ENCODE measurements at places on chromosomes 7 and 10.
A peak's percentile ranks its signal among the peaks of the same experiment; 100 is the strongest.

DNA sequence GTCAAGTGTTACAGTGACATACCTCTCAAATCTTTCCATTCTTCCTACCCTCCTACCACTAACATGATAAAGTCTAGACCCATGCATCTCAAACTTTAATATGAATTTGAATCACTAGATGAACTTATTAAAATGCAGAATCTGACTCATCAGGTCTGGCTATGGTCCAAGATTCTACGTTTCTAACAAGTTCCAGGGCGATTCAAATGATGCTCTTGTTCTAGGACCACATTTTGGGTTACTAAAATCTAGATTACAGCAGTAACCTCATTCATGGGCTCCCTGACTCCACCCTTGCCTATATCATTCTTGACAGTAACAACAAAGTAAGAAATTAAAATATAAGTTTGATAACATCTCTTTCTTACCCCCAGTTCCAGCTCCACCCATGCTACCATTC lies 124.8 kb upstream of the LSM8 start:
- no peak for DNase-seq

GRCh38 chr10:61098966-61099365 lies 155.0 kb upstream of the RHOBTB1 start:
- no peak for DNase-seq

DNA sequence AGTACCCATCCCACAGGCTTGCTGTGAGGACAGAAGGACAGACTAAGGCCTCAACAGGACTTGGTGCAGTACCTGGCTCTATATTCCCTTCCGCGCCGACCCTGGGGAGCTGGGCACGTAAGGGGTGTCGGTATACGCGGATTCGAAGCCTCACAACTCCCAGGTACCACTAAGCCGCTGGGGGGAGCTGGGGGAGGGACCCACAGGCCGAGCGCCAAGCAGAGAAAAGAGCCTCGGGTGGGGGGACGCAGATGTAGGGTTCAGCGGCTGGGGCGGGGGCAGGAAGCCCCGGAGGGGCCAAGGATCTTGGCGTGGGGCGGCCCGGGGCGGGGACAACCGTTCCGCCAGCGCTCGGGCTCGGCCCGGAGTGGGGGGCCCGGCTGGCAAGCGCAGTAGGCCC lies 126.4 kb upstream of the ZNF746 start:
- peak; percentile 11 for DNase-seq

GRCh38 chr10:11411926-11412545 lies 199.4 kb downstream of the USP6NL start:
- DNase-seq: no peak

DNA sequence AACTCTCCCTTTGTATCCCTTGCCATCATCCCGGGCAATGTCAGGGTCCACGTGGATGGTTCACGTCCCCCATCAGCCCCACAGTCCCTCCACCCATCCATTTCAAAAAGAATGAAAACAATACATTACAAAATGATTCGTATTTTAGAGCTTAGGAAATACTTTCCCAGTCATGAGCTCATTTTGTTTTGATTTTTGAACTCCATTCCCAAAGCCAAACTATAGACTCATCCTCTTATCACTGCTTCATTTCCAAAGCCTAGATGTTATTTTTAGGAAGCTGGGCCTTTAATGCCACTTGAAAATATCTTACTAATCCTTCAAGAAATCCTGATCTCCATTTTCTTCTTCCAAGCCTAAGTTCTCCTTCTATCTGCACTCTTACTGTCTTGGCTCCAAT lies 72.1 kb downstream of the WNT2 start:
- DNase-seq: no peak

- no peak for DNase-seq
Measured at GRCh38 chr10:56068473-56069263, 292.4 kb downstream of the ZWINT start.

- DNase-seq: no peak
Measured at GRCh38 chr10:63286754-63287264, 153.7 kb downstream of the NRBF2 start.

GRCh38 chr10:31034098-31034909 lies 2.6 kb upstream of the ZNF438 start:
- peak; percentile 11 for DNase-seq

GRCh38 chr10:36885746-36886145 lies 239.7 kb upstream of the ANKRD30A start:
- no peak for DNase-seq

GRCh38 chr10:51920672-51921071 lies 221.3 kb upstream of the CSTF2T start:
- no peak for DNase-seq

GRCh38 chr7:66877577-66878300 lies 43.3 kb upstream of the TMEM248 start:
- DNase-seq: peak; percentile 55

GRCh38 chr7:5481241-5482019 lies 57.8 kb upstream of the TNRC18 start:
- no peak for DNase-seq

DNA sequence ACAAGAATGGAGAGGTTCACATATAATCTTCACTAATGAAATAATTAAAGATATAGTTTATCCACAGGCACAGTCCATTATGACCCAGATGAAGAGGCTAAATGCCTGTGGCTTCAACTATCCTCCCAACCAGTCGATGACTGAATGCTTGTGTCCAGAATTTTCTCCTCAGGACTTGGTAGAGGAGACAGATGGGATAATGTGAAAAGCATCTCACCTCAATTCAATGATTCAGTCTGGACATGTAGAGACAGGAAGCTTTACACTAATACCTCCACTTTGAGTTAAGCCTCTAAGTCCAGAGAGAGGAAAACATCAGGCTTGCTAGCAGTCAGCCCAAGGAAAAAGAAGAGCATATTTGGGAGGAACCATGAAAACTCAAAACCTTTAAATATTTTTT lies 59.1 kb upstream of the COL1A2 start:
- no peak for DNase-seq

DNA sequence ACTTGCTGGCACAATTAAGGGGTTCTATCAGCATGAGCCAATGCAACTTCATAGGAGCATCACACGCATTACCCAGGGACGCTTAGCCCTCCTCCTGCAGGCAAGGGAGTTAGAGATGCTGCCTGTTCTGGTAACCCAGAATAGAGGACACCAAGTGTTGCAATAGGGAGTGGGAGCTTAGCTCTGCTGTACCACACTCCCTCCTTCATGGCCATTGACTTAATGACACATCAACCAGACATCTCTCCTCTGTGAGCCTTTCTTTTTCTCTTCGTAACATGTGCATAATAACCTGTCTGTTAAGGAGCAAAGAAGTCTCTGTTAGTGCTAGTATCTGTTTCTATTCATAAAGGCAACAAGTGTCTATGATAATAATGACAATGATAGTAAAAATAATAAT lies 282.4 kb downstream of the SORCS3 start:
- no peak for DNase-seq

GRCh38 chr7:115763347-115763746 lies 267.2 kb downstream of the TFEC start:
- DNase-seq: no peak

DNA sequence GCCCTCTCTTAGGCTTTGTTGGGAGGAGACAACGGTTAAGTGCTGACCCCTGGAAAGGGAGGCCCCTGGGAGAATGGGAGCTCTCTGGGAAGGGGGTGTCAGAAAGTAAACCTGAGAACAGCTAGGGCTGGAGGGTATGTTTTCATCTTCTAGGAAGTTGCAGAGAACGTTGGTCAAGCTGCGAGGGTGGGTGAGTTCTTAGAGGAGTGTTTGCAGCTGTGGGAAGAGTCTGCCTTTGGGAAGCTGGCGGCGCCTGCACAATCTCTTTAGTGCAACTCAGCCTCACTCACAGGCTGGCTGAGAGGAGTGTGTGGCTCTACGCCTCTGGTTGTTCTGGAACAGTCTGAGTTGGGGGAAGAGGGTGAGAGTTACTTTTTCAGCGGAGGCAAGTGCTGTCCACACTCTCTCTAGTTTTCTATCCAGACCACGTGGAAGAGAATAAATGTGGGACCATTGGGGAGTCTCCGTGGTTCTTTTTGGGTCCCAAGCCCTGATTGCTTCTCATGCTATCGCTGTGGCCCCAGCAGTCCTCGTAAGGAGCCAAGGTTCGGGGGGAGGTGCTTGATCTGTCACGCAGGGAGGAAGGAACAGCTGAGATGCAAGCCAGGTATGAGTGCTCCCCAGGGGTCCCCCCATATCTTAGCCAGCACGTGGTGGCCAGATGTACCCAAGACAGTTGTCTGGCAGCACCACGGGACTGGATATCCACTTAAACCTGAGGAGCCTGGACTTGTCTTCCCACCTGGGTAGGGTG lies 237.2 kb downstream of the BUB3 start:
- DNase-seq: no peak

- DNase-seq: no peak
Measured at GRCh38 chr7:106570948-106571418, 90.0 kb downstream of the CCDC71L start.

GRCh38 chr7:83347945-83348444 lies 185.3 kb upstream of the PCLO start:
- no peak for DNase-seq

GRCh38 chr10:75466001-75466400 lies 34.6 kb downstream of the LRMDA start:
- DNase-seq: no peak

- DNase-seq: peak; percentile 3
Measured at GRCh38 chr7:114083166-114084001, 164.6 kb upstream of the PPP1R3A start.

GRCh38 chr7:158473221-158473620 lies 114.4 kb downstream of the PTPRN2 start:
- no peak for DNase-seq

DNA sequence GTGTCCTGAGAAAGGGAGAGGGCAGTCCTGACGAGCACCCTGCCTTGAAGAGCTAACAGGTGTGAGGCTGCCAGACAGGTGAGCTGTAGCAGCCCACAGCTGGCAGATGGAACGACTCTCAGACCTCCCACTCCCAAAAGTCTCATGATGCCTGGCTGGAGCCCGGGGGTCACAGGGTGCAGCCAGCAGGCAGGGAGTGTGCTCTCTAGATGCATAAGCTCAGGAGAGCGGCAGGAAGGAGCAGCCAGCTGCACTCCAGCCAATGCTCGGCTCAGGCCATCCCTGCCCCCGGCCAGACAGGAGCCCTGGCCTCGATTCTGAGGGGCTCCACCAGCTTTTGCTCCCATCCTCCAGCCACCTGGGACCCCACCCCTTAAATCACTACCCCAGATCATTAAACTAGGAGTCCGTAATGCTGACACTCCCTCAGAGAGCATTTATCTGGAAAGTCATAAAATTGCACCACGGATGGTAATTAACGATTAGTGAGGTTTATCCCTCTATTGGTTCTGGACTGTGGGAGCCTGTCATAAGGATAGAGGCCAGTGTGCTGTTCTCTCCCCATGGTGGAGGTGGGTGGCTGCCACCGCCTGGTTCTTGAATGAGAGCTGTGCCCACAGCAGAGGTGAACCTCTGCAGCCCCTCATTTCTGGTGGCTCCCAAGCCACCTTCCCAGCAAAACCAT lies 63.5 kb upstream of the ZMIZ1 start:
- DNase-seq: no peak

- no peak for DNase-seq
Measured at GRCh38 chr10:123863721-123864482, 27.7 kb downstream of the CPXM2 start.

- DNase-seq: no peak
Measured at GRCh38 chr10:119858063-119858462, 14.6 kb downstream of the MCMBP start.

- no peak for DNase-seq
Measured at GRCh38 chr10:133130602-133131001, 29.4 kb upstream of the KNDC1 start.

- DNase-seq: no peak
Measured at GRCh38 chr7:157517782-157518513, 181.1 kb downstream of the DNAJB6 start.

- DNase-seq: no peak
Measured at GRCh38 chr10:103941801-103942200, 23.8 kb upstream of the STN1 start.

- peak; percentile 30 for DNase-seq
Measured at GRCh38 chr7:95690367-95690947, 81.9 kb upstream of the DYNC1I1 start.

DNA sequence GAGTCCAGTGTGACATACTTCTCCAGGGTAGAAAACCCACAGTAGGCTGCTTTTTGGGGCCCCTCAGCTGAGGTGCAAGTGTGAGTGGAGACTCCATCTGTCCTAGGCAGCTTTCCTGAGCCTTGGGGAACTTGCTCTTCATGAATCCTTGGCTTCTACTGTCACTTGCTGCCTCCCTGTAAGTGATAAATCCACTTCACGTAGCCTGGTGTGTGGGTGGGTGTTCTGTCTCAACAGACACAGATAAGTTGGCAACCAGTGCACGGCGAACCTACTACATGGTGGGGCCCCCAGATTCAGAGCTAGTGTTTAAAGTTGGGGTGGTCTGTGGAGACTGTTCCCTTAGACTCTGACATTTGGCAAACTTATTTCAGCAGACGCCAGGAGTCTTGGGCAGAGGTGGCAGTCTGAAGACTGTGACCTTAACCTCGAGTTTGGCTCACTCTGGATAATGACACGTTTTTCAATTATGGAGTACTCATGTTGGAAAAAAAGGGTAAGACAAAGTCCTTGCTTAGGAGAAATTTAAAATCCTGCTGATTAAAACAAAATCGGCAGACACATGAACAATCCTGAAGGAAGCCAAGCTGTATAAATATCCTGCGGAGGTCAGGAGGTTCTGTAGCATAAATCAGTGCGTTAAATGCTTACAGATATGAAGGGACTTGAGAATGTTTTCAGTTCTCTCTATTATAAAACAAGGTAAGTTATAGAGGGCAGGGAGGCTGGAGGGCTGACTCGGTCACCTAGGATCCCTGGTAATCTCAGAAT lies 376.9 kb downstream of the PHTF2 start:
- no peak for DNase-seq

GRCh38 chr7:47484923-47485639 lies 96.8 kb downstream of the TNS3 start:
- no peak for DNase-seq

GRCh38 chr7:125934539-125934938 lies 1004.9 kb upstream of the POT1 start:
- DNase-seq: no peak

DNA sequence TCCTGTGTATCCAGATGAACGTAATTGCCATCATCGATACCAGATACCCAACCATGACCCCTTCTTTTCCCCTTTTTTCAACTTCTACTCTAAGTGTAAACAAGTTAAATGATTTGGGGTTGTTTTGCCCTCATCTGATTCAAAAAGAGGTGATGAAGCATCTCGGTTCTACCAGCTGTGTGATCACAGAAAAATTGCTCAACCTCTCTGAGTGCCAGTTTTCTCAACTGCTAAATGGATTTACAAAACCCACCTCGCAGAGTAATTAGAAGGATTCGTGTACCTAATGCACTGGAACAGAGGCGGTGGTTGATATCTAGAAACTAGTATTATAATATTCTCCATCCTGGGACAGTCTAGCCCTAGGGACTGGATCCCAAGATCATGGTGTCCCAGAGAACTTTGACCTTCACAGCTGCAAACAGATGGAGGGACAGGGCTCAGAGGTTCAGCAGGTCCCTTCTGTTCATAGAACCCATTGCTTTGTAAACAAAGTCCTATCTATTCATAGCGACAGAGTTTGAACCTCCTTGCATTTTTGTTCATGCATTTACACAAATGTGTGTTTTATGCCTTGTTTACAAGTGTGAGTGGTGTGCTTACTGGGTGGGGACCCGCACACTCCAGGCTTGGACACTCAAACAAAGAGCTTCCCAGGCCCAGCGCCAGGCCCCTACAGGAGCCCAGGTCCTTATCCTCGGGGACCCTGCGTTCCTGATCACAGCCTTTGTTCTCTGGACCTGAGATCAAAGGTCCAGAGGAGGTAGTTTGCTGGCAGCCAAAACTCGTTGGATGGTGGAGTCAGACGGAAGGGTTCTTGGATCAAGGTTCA lies 46.4 kb downstream of the CALML3 start:
- no peak for DNase-seq

GRCh38 chr10:96695366-96695765 lies 24.9 kb downstream of the PIK3AP1 start:
- DNase-seq: no peak
